ENCODE measurements at places on chromosomes 2 and 18. TPM values are rescaled to one million over a fixed set of nuclear protein-coding genes. Genes with fewer than 3 reads are reported as not detected.

GRCh38 chr2:221431477-221431876 is 140.6 kb downstream of the EPHA4 start:
- H3K27ac ChIP-seq = no peak overlapping the region
- no peaks in the 10 kb centered on the region for H3K27me3 ChIP-seq
- no peak for DNase-seq
- no peak overlapping the region for H3K4me3 ChIP-seq
- no peaks in the 10 kb centered on the region for H3K4me1 ChIP-seq

DNA sequence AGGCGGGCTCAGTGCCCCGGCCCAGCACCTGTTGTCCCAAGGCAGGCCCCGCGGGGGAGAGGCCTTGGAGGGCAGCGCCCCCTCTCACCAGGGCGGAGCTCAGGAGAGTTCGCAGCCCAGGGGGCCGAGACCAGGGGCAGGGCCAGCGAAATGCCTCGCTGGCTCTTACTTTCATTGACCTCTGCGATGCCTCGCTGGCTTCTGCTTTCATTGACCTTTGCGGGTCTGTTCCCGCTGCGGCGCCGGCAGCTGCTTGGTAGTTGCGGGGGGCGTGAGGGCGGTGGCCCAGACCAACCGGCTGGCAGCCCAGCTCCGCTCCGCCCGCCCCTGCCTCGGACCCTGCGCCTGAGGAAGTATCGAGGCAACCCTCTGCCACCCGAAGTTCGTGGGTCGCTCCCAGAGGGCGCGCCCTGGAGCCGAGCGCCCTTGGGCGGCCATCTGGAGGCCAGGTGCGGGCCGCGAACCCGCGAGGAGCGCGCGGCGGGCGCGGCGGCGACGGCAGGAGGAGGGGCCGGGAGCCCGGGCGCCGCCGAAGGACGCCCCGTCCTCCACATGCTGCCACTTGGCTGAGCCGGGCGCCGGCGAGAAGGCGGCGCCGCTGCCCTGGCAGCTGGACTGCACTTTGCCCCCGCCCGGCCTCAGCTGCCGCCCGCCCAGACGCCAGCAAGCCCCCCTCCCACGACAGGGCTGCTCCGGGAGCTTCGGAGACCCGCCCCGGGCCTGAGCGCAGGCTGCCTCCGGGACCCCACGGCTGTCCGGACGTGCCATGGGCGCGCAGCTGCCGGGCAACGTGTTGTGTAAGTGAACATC is 118.0 kb upstream of the MSTN start:
- no peak overlapping the region for H3K27ac ChIP-seq
- peaks cover 25% of the 10 kb centered on the region for H3K27me3 ChIP-seq

GRCh38 chr2:182553483-182553882 is 126.6 kb upstream of the PDE1A start:
- DNase-seq = no peak
- H3K27me3 ChIP-seq = no peaks in the 10 kb centered on the region
- H3K27ac ChIP-seq = no peak overlapping the region
- no peaks in the 10 kb centered on the region for H3K4me1 ChIP-seq

Gene TMEM198
- 0.95 TPM for total RNA-seq

Measured in activated CD4-positive, alpha-beta memory T cell treated with anti-CD3 and anti-CD28 coated beads, Interleukin-2, amount 10 ng/mL, durations not matched to agents 7 days and 5 days (primary cell).